Stimulated activated CD4-positive, alpha-beta T cell treated with anti-CD3 and anti-CD28 coated beads, Interleukin-1b, Interleukin-23, amount 100 ng/mL, for 1 hour (primary cell): ENCODE measurements at places on chromosomes 2 and 18.

GRCh38 chr2:106181064-106181463, 13.0 kb downstream of the UXS1 start:
- no peak for DNase-seq

- DNase-seq, result no peak
Observed at GRCh38 chr18:51150113-51150700, 47.3 kb downstream of the MEX3C start.

- no peak for DNase-seq
Observed at GRCh38 chr2:152420363-152420762, 85.4 kb downstream of the FMNL2 start.

GRCh38 chr2:231110551-231110950, 14.3 kb downstream of the HTR2B start:
- DNase-seq, result no peak

DNA sequence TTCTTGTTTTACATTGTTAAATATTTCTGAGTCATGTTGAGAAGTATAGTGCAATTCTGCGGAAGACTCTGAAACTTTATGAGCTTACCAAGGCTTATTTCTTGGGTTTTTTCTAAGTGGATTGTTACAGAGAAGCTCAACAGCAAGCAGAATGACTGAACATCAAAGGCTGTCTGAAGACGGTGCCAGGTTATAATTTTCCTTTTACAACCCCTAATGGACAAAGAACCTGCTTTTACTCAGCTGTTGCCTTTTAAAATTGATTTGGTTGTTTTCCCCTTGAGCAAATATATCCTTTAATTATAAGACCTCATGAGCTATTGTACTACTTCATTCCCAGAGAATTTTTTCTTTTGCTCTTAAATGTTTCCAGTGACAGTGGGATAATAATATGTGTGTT, 41.6 kb downstream of the LAMA3 start:
- no peak for DNase-seq

- DNase-seq, result no peak
Observed at GRCh38 chr2:151711025-151711424, 23.3 kb downstream of the NEB start.

- no peak for DNase-seq
Observed at GRCh38 chr2:46502291-46502885, 23.0 kb downstream of the TMEM247 start.

DNA sequence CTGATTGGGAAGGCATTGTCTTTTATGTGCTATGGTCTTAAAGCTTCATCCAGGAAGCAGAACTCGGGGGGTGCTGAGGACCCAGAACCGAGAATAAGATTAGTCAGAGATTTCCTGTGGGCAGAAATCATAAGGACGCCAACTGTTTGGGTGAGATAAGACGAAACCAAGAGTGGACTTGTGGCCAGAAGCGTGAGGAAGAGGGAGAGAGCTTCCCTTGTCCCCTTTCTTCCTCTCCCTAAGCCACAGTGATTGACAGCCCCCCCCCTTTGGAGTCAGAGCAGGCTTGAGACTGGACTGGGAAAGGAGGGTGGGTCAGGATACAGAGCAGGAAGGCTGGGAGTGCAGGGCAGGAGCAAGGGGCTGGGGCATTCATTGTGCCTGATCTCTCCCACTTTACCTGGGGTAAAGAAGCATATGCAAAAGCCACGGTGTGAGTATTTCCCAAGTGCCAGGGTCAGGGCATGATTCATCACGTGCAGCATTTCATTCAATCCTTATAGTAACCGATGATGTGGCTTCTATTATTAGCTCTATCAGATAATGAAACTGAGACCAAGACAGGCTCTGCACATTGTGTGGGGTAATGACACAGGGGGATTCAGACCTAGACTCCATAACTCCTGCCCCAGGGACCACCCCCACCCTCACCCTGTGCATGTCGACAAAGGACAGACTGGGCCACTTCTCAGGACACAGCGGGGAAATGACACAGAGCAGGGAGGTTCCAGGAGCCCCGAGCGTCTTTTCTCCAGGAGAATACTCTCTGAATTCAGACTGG, 3.0 kb upstream of the IL1RN start:
- DNase-seq, result no peak

GRCh38 chr18:78151948-78152725, 827.5 kb upstream of the SALL3 start:
- no peak for DNase-seq

DNA sequence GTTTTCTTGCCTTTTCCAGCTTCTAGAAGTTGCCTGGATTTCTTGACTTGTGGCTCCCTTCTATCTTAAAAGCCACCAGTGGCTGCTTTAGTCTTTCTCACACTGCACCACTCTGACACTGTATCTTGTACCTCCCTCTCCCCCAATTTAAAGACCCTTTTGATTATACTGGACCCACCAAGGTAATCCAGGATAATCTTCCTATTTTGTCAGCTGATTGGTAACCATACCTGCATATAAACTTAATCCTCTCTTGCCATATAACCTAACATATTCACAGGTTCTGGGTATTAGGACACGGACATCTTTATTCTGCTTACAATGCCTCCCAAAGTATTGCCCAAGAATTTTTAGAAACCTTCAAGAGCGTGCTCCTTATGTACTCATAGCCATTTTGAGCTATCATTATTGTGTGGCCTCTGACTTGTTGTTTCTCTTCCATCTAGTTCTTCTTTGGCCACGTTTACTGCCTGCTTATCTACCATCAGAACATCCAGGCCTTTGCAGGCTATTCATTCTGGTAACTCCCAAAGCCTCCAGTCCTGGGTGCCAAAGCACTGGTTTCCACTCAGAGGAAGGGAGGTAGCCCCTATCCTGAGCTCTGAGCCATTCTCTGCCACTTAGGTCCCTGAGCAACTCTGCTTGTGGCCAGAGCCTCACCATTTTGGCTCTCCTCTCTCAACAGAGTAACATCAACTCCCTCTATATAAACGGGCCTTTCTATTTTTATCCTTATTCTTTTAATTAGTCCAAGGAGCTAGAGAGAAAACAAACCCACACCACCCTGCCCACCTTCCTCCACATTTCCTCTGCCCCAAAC, 70.8 kb downstream of the MYO3B start:
- no peak for DNase-seq

DNA sequence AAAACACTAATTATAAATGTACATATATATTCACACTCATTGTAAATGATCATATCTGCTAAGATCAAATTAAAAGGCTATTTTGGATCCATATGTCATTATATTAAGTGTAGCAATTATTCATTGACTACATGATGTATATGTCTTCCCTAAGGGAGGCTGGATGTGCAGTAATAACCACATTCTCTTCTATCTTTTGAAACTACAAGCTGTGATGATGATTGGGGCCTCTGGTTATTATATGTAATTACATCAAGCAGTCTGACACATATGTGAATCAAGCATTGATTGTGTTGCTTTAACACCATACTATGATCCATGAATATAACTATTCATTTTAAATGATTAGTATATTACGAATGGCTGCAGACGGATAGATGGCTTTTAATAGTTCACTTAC, 1973.4 kb downstream of the SUCLG1 start:
- no peak for DNase-seq

- no peak for DNase-seq
Observed at GRCh38 chr2:550860-551567, 126.2 kb downstream of the TMEM18 start.

DNA sequence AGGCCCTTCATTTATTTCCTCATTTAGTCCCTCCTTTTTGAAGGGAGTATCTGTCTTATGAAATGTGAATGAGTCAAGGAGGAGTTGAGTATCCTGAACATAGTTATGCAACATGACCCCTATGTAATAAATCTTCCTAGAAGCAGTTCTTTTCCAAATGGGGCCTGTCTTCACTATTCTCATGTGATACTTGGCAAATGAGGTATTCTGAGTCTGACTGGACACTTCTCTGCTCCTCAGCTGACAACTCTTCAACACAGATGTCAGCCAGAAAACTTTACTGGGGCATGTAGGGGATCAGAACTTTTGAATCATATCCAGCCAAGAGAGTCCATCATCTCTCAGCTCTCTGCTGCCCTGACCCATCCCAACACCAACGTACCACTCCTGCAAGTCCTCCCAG, 291.6 kb downstream of the ZNF385B start:
- DNase-seq, result no peak

- DNase-seq, result no peak
Observed at GRCh38 chr2:106144621-106145331, 49.3 kb downstream of the UXS1 start.

DNA sequence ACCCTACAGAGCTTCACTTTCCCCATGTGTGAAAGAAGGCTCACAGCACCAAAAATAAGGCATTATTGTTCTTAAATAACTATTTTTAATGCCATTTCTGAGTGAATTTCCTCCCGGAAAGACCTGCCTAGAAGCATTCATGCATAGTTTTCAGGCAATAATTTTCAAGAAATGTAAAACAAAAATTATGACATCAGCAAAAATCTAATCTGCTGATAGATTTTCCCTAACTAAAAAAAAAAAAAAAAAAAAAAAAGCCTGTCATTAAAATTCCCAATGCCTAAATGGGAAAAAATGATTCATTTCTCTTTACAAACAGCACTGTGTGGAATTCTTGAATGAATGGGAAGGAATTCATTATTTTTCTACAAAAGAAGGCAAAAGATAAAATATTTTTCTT, 35.4 kb downstream of the ABCB11 start:
- DNase-seq, result no peak

GRCh38 chr2:54360055-54360792, 95.9 kb upstream of the SPTBN1 start:
- no peak for DNase-seq

GRCh38 chr2:134245340-134245984, 8.4 kb upstream of the MGAT5 start:
- DNase-seq, result peak; percentile 61

DNA sequence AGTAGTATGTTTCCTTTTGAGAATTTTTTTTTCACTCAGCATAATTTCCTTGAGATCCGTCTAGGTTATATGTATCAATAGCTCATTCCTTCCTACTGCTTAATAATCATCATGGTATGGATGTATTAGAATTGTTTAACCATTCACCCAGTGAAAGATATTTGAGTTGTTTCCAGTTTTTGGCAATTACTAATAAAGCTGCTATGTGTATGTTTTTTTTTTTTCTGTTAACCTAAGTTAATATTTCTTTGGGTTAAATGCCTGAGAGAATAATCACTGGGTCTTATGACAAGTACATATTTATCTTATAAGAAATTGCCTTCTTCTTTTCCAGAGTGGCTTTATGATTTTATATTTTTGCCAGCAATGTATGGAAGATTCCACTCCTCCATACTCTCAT, 96.4 kb upstream of the ST6GAL2 start:
- DNase-seq, result no peak

DNA sequence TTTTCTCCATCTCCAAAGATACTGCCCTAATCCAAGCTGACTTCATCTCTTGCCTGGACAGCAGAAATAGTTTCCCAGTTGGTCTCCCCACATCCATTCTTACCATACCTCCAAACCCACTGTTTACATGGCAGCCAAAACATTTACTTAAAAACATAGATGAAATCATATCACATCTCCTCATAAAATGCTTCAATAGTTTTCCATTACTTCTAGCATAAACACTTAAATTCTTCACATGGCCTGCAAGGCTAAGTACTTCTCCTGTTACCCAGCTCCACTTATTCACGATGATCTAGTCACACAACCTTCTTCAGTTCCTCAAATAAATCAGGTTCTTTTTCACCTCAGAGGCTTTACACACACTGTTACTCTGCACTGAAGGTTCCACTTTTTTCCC, 185.8 kb upstream of the ACVR2A start:
- DNase-seq, result no peak

GRCh38 chr18:38695559-38696280, 1130.1 kb upstream of the CELF4 start:
- DNase-seq, result no peak

GRCh38 chr2:105382177-105382576, 16.7 kb downstream of the FHL2 start:
- DNase-seq, result no peak

DNA sequence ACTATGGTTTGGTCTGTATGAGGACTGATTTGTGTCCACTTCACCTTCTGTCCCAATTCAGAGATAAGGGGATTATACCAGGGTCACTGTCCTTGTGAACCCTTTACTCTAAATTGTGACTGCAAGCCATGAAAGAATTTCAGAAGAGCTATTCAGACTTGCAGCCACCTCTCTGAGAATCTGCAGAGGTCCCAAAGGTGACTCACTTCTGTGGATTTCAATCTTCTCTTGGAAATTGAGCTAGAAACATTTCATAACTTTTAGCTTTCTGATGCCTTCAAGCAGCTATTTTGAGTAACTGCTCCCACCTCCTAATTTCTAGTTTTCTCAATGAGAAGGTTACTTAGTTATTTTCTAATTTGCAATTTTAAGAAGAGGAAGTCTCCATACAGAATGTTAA, 1242.4 kb upstream of the ACVR2A start:
- no peak for DNase-seq

DNA sequence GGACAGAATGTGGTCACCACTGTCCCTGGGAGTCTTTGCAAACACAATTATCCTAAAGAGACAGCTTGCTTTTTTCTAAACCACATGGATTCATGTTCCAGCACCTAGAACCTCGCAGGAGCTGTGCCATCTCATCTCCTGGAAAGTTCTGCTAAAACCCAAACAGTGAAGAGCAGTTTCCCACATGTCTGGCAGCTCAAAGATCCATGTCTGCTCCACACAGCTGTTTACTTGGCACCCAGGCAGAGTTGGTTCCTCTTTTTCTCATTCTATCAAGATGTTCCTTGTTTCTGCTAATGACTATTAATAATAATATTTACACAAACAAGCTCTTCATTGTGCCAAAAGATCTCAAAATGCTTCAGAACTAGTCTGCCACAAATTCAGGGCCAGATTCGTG, 30.1 kb upstream of the PID1 start:
- DNase-seq, result no peak

GRCh38 chr2:72925328-72925943, 8.1 kb downstream of the EMX1 start:
- DNase-seq, result no peak

- DNase-seq, result no peak
Observed at GRCh38 chr2:10148268-10148667, 25.7 kb downstream of the RRM2 start.

GRCh38 chr2:128637481-128638155, 318.9 kb upstream of the HS6ST1 start:
- DNase-seq, result no peak

DNA sequence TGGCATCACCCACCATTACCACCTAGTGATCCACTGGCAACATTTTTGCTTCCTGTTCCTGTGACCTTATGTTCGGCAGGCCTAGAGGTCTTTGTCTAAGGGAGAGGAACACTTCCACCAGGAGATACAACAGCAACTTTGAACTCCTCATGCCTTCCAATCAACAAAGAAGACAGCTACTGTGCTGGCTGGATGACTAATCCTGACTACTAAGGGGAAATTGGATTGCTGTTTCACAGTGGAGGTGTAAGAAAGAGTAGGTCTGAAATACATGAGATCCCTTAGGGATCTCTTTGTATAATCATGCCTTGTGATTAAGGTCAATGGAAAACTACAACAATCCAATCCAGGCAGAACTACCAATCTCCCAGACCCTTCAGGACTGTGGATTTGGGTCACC, 45.2 kb downstream of the EIF2AK3 start:
- no peak for DNase-seq
